EL (cell line): ENCODE measurements at places on chromosomes 12 and 14.

DNA sequence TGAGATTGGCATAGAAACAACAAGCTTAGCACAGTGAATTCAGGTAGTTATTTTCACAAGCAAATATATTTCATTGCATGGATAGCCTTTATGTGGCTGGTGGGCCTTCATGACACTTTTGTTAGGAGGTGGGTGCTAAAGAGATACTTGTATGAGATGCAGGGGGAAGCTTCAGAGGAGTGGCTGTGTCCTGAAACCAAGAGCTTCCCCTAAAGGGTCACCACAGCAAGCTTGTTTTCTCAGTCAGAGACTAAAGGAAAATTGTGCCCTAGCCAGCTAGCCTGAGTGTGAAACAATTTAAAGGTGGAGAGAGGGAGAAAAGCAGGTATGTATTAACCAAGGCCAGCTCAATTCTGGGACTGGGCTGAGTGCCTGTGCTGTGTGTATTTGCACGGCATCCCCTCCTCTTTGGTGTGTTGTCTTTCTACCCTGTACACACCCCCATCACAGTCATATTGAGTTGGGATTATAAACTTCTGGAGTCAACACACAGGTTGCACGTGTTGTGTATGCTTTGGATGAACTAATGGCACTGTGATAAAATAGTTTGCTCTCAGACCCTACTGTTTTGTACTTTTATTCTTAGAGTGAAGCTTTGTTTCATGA, 79.2 kb downstream of the RASSF8 start:
- DNase-seq, result no peak

DNA sequence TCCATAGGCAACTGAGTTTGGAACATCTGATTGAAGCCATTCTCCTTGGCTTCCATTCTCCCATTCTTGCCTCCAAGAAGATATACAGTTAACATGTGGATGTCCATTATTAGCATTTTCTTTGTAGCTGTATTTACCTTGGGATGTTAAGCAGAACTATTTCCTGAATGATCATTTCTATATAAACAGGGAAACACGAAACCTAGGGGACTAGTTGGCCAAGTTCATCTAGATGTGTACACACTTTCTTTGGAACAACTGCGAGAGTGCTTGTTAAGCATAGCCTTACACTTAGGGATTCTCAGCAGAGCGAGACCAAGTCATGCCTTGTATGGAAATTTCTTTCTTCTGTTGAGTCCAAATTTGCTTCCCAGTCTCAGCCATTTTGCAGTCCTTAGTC, 42.1 kb downstream of the DRAM1 start:
- DNase-seq, result no peak

DNA sequence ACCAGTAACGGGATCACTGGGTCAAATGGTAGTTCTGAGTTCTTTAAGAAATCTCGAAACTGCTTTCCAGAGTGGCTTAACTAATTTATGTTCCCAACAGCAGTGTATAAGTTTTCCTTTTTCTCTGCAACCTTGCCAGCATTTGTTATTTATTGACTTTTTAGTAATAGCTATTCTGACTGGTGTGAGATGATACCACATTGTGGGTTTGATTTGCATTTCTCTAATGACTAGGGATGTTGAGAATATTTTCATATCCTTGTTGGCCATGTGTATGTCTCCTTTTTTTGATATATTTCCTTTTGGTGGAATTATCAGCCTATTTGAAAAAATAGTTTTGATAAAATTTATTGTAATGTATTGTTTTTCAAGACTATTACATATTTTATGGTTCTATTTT, 701.2 kb upstream of the FBXO33 start:
- no peak for DNase-seq

DNA sequence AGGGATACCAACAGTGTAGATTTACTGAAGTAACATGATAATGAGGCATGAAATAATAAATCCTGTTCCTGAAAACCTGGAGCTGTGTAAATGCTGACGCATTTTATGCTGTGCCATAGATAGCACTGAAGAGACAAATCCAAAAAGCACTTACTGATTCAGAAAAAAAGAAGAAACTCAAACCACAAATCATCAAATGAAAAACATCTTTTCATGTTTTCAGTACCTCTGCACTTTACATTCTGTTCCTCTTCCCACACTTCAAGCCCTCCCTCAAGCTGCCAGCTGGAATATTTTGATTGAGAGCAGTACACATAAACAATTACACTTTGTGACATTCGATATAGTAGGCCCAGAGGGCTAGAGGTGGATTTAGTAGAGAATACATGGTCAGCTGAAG, 362.3 kb downstream of the NAV3 start:
- no peak for DNase-seq

DNA sequence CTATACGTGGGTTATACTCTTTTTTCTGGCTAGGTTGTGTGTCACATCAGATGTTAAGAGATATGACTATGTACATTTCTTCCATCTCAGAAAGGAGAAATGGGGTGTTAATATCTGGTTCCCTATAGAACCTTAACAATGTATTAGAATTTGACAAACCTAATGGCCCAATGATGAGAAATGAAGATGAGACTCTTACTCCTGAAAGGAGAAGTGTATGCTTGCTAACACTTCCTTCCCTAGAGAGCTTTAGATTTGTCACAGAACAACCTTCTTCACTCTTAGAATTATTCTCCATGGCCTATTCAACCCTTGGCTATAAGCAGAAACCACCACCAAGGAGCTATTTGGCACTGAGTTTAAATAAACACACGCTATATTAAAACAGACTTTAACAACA, 839.6 kb downstream of the GALC start:
- DNase-seq, result no peak

GRCh38 chr14:35342489-35343010, 50.4 kb downstream of the PSMA6 start:
- DNase-seq, result no peak

- DNase-seq, result no peak
Measured at GRCh38 chr14:67440513-67440912, 28.5 kb upstream of the PLEK2 start.

GRCh38 chr14:23284654-23285529, 1.0 kb downstream of the HOMEZ start:
- DNase-seq, result peak; percentile 27

GRCh38 chr12:97398704-97399103, 63.9 kb upstream of the RMST start:
- no peak for DNase-seq

- no peak for DNase-seq
Measured at GRCh38 chr12:119319638-119320037, 14.9 kb upstream of the CCDC60 start.

GRCh38 chr12:75650595-75651341, 139.4 kb upstream of the KRR1 start:
- DNase-seq, result no peak

DNA sequence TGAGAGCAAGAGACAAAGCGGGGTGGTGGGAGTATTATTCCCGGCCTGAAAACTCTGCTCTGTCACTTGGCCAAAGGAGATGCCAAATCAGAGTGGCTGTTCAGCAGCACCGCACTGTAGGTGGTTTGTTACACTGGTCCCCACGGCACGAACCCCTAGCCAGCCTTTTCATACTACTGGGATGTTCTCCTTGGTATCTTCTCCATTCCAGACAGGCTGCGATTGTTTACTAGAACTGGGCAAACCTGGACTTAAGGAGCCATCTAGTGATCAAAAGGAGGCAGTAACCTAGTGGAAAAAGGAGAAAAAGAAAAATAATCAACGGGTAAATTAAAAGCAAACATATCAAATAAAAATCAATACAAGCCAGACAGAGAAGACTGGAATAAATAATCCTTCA, 58.9 kb upstream of the TMTC2 start:
- peak; percentile 5 for DNase-seq

DNA sequence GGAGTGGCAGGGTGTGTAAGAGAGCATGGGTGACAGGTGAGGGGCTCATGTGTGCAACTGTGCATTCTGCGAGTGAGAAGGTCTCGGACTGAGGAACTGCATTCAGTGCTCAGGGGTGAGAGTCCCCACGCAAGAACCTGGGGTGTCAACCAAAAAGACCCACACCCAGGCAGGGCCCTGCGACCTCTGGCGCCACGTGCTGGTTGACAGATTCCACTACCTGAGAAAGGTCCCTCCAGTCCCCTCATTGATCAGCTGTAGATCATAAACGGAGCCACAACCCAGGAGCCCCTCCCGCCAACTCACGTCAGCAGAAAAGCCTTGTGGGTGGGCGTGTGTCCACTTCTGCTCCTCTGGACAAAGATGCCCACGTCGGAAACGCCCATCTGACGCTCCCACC, 98.7 kb downstream of the ASCL4 start:
- DNase-seq, result no peak

- no peak for DNase-seq
Measured at GRCh38 chr12:117228239-117228638, 38.0 kb upstream of the FBXO21 start.

GRCh38 chr12:62604871-62605270, 138.2 kb downstream of the MON2 start:
- DNase-seq, result peak; percentile 43

DNA sequence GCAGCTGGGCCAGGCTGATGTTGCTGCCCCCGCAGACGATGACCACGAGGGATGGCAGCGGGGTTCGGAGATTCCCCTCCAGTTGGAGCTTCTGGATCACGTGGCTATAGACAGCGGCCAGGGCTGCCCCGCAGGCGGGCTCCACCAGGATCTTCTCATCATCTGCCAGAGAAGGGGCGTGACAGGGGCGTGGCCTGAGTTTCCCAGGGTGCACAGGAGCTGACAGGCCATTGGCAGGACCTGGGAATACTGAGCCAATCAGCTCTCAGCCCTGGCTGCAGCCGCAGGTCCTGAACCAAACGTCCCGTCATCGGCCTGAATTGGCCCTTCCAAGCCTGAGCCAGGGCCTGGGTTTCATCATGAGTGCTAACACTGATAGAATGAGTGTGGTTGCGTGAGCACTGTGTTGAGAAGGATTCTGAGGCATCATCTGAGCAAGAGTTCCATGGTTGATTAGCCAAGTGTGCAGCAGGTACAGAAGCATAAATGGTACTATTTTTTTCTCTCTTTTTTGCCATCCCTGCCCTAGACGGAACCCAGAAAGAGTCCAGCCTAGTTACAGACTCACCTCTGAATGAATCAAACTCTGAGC, 10.6 kb downstream of the SDS start:
- DNase-seq, result no peak

DNA sequence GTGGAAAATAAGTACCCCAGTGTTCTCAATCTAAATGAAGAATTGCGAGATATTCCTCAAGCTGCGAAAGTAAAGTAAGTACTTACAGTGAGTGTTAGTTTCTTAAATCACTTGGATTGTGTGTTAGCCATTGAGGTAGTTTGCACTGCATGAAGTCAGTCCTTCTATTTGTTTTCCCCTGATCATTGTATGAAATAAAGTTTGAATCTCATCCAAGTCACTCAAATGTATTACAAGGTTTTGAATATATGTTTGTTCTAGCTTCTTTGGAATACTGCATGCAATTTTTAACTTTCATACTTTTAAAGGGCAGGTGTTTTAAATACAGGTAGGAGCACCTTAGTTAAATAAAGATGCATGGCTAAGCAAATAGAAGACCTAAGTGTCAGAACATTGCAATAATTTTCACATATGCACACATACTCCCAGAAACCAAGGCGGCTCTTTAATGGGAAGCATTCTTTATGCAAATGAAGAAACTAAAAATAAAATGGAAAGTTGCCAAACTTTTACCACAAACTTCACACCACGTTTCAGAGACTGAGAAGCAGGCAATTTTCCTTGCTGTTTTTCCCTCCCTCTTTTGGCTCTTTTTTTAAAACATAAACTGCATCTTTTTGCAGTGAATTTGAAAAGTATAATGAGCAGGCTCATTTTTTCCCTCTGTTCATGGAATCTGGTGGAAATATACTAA, 105.6 kb downstream of the GPR135 start:
- DNase-seq, result no peak

- no peak for DNase-seq
Measured at GRCh38 chr12:11348439-11348838, 38.2 kb upstream of the PRB4 start.

DNA sequence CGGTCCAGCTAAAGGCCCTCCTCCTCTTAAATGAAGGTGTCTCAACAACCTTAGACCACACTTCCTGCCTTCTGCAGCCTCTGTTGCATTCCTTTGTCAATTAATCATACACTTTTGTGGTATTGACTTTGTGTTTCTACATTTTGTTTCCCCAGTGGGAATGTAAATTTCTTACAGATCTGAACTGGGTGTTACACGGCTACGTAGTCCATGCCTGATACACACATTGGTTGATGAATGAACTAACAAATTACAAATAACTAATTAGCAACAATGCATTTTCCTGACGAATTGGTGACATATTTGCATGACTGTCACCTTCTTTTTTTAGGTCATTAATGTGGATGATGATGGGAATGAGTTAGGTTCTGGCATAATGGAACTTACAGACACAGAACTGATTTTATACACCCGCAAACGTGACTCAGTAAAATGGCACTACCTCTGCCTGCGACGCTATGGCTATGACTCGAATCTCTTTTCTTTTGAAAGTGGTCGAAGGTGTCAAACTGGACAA, 15.2 kb upstream of the CCT2 start:
- DNase-seq, result peak; percentile 90

GRCh38 chr12:107091989-107092641, 1.2 kb downstream of the CRY1 start:
- DNase-seq, result peak; percentile 95

GRCh38 chr12:9244894-9245293, 36.7 kb upstream of the PZP start:
- no peak for DNase-seq

GRCh38 chr12:79055926-79056674, 191.5 kb downstream of the SYT1 start:
- DNase-seq, result peak; percentile 69

DNA sequence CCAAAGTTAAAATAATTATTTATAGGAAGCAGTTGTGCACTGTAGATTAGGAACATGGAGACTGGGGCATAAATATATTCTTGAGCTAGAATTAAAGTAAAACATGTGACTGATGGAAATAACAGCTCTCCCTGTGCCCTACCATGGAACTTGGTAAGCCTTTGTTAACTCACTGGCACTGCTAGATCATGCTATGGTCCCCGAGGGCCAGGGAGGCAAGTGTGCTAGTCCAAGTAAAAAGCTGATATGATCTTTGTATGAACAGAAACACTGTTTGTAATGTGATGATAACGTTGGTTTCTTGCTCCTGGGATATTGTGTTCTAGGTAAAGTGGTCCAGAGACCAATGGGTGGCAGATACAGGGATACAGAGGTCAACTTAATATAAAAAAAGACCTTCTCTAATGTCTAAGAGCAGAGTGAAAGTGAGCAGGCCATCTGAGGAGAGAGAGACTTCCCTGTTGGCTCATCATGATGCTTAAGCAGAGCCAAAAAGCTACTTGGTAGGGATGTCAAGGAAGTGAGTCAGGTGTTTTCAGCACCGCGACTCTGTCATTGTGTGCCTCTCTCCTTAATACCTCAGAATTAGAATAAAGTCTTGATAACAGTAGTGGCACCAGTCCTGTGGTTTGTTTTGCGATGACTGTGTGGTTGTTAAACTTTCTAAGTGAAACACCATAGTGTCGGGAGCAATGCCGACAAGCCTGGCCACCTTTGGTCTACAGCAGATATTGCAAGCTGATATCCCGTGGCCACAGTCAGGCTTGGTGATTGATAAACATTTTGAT, 27.6 kb downstream of the BICD1 start:
- peak; percentile 45 for DNase-seq

GRCh38 chr12:121443193-121443870, 43.4 kb downstream of the RNF34 start:
- peak; percentile 76 for DNase-seq

- DNase-seq, result no peak
Measured at GRCh38 chr12:121831571-121832245, 27.0 kb downstream of the HPD start.

- no peak for DNase-seq
Measured at GRCh38 chr14:43803076-43803689, 703.9 kb downstream of the FSCB start.

- DNase-seq, result no peak
Measured at GRCh38 chr14:68712703-68713370, 80.0 kb downstream of the ZFP36L1 start.
